ENCODE measurements at places on chromosomes 1 and 21. TPM values are rescaled to one million over a fixed set of nuclear protein-coding genes. Genes with fewer than 3 reads are reported as not detected.

DNA sequence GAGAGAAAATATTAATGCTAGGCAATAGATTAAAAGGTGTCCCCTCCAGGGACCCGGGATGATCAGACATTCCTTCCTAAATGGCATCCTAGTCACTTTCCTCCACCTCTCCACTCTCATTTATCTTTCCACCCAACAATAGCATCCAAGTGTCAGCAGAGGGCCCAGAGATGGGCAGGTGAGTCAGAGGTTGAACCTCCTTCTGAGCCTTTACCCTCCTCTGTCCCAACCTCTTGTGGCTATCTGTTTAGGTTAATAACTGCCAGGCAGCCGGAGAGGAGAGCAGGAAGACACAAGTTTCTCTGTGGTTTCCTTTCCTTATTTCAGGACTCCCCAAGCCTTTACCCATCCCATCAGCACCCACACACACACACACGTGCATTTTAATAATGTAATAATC, 4.1 kb downstream of the GJA5 start:
- DNase-seq, result no peak

- DNase-seq, result no peak
These were observed 42.6 kb downstream of the PBX1 start for GRCh38 chr1:164601399-164602100.

- DNase-seq, result no peak
These were observed 15.8 kb downstream of the SPEN start for GRCh38 chr1:15863156-15863901.

DNA sequence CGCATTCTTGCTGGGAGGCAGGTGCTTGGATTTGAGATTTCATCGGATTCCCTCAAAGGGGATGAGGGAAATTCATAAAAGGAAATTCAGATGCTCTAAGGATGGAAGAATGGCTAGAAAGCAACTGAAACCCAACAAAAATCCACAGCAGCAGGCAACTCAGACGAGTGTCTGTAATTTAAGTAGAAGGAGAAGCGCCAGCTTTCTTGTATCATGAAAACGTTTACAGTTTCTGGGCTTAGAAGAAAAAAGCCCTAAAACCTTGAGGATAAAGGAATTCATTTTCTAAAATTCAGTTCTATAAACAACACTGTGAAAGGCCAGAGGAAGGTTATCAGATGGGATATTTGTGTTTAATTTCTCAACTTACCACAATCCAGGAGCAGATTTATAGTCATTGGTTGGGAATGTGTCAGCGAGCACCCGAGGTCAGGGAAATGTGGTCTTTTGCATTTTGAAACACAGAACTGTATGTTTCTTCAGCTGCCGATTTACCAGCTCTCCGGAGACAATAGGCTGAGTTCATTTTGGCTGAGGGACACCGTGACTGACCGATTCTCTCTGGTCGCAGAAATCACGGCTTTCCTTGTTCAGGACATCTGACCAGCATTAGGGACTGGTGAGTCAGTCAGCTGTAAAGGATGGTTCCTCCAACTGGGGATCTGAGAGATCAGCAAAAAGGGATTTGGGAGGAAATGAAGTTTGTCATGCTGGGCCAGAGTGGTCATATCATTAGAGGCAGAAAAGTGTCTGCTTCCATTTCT, 111.6 kb upstream of the ERRFI1 start:
- peak; percentile 68 for DNase-seq

DNA sequence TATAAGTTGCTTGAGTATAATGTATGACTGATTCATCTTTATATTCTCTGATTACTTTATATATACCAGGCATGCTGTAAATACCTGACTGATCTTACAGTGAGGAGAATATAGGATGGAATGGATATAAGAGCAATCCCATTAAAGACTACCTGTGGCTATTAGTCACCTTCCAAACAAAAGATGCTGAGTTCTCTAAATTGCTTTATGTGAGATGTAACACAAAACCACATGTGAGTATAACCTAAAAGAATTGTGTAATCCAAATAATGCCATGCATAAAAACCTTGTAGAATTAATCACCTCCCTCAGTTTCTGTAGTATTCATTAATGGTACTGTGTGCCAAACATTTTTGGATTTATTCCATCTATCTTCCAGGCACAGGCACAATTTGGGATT, 134.6 kb upstream of the LRRC7 start:
- no peak for DNase-seq

DNA sequence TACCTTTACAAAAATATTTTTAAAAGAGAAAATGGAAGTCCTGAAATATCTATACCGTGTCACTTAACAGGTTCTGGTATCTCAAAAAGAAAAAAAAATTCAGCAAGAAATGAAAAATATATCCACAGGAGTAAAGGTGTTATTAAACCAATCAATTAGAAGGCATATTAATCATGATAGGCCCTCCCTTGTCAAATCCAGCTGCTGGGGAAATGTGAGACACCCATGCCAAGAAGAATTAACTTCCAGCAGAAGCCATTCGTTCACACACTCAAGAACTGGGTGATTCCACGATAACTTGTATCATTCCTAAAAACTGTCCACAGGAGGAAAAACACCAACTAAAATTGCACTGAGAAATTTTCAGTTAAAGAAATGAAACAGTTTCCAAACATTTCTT, 57.6 kb downstream of the APP start:
- no peak for DNase-seq

DNA sequence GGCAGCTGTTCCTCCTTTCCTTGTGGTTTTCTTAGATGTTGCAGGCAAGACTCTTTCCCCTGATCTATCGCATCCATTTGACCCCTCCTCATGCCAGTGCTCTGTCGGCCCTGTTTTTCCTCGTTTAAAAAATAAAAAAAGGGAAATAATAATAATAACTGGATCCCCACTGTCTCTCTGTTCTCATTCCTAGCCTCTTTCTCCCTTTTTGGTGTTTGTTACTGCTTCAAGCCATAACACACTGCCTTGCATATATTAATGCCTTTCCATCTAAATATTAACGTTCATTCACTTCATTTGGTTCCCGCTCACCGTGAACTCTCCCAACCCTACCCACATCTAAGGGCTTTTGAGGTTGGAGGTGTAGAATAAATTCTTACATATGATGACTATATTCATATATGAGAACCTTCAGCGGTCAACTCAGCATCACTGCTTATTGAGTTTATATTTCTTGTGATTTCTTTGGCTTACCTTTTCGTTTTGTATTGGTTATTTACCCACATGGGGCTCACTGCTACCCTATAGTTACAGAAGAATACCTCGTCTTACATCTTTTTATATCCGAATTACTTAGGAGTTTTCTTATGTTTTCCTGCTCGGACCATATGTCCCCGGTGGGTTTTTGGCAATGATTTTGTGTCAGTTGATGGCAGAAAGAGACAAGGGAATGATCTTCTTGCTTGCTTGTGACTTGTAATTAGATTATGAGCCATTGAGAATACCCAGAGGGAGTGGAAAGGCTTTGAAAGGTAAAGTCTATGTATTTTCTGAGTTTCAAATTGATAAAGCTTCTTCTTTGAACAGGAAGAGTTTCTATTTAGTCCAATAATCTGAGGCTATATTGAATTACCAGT, 805 bp downstream of the ATG4C start:
- no peak for DNase-seq

The HORMAD1 gene
- polyA plus RNA-seq, result not detected

The GPR161 gene
- polyA plus RNA-seq, result 12.5 TPM

The F3 gene
- 3.1 TPM for polyA plus RNA-seq

The RPAP2 gene
- 16.6 TPM for polyA plus RNA-seq

The UTS2 gene
- not detected for polyA plus RNA-seq

The ASTN1 gene
- polyA plus RNA-seq, result 6.4 TPM

The ARTN gene
- polyA plus RNA-seq, result 1.1 TPM

The SPAG17 gene
- 1.7 TPM for polyA plus RNA-seq

The TRAF5 gene
- 23.1 TPM for polyA plus RNA-seq
